ENCODE measurements at places on chromosomes 1 and 21.

GRCh38 chr1:203461717-203462116 lies 13.9 kb upstream of the PRELP start:
- no peak for DNase-seq

- DNase-seq: peak; percentile 83
Observed at GRCh38 chr1:31617916-31618746, 642 bp downstream of the HCRTR1 start.

DNA sequence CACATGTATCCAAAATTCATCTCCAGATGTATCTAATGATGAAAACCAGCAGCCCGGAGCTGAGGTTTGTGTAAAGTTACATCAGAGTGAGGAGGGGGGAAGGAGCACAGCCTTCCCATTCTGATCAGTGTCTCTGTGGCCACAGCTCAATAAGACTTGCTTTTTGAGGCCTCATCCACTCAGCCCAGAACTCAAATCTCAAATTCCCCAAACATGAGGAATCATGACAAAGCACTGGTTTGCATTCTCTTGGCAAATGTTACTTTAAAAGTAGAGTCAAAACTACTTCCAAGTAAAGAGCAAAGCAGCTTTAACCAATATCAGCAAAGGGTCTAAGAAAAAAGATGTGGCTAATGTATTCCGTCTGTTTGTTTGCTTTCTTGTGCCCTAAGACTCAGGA lies 30.9 kb downstream of the CCN1 start:
- DNase-seq: peak; percentile 71

GRCh38 chr1:32393136-32393535 lies 1.1 kb downstream of the BSDC1 start:
- no peak for DNase-seq

GRCh38 chr1:59055908-59056719 lies 240.8 kb upstream of the FGGY start:
- peak; percentile 40 for DNase-seq

- DNase-seq: no peak
Observed at GRCh38 chr1:67327864-67328466, 20.3 kb downstream of the IL12RB2 start.

DNA sequence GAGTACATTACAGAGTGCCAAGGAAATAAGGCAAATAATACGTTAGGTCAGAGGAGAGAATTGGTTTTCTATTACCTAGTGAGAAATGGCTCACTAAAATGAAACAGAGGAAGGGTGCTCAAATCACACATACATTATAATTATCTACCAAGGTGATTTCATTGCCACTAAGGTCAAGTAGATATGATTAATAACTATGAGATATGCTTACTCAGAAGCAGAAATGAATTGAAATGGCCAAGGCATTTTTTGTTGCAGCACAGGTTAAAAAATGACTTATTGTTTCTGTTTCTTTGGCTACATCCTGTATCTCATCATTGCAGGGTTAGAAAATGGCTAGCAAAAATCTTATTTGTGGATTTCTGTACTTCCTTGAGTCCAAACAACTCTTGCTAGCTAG lies 154.5 kb upstream of the GORAB start:
- no peak for DNase-seq

GRCh38 chr1:69228501-69228900 lies 339.2 kb upstream of the LRRC7 start:
- DNase-seq: no peak

- no peak for DNase-seq
Observed at GRCh38 chr1:116628448-116628847, 39.1 kb downstream of the IGSF3 start.

GRCh38 chr1:18376661-18377060 lies 104.1 kb upstream of the KLHDC7A start:
- DNase-seq: no peak

- DNase-seq: no peak
Observed at GRCh38 chr1:74847715-74848114, 114.8 kb downstream of the TYW3 start.

All from AG20443 (cell line).